Esophagus squamous epithelium (tissue), 5 donors: ENCODE measurements at places on chromosomes 12 and 14. TPM values are rescaled to one million over a fixed set of nuclear protein-coding genes. Genes with fewer than 3 reads are reported as not detected.

Gene SLC2A14
- not detected for total RNA-seq

Gene CEP128
- total RNA-seq, result 2.0 TPM

GRCh38 chr12:29980304-29980703, 196.6 kb upstream of the TMTC1 start:
- H3K36me3 ChIP-seq, result no peaks in the 10 kb centered on the region
- no peaks in the 10 kb centered on the region for H3K27me3 ChIP-seq
- H3K4me1 ChIP-seq, result no peaks in the 10 kb centered on the region
- DNase-seq, result no peak
- no peak overlapping the region for H3K27ac ChIP-seq

Gene STON2
- 71.6 TPM for total RNA-seq

DNA sequence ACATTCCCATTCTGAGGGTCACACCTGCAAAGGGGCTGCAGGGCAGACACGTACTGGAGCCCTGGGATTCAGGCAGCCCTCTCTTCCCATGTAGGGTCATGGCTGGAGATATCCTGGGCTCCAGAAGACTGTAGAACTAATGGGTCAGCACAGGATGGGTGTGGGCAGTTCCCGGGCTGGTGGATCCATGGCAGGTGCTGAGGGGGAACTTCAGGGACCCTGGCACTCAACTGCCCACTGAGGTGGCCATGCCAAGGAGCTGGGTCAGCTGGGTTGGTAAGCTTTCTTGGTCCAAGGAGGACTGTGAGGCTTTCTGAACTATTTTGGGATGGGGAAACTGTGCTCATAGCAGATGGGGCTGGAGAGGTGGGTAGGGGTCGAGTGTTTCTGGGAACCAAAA, 183.4 kb upstream of the RTL1 start:
- H3K4me3 ChIP-seq, result no peak overlapping the region
- H3K4me1 ChIP-seq, result no peaks in the 10 kb centered on the region
- no peak for DNase-seq
- no peak overlapping the region for H3K27ac ChIP-seq
- no peaks in the 10 kb centered on the region for H3K36me3 ChIP-seq

Gene LRRC43
- 0.70 TPM for total RNA-seq

DNA sequence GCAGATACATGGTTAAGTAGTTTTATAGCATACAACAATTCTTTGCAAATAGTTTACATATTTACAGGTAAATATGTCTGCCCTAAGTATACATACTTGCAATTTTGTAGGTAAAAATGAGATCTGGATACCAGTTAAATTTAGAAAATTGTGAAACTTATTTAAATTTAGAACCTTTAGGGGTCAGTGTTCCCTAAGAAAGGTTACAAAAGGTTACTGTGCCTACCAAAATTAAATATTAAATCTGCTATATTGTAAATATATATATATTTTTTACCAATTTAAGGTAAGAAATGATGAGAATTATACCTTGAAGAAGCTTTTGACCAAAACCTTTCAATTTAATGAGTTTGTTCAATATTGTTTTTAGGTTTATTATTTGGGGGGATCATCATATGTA, 54.0 kb downstream of the MIPOL1 start:
- no peak overlapping the region for H3K27ac ChIP-seq
- H3K27me3 ChIP-seq, result no peaks in the 10 kb centered on the region
- no peak overlapping the region for H3K4me3 ChIP-seq
- peaks cover 10% of the 10 kb centered on the region for H3K4me1 ChIP-seq
- no peaks in the 10 kb centered on the region for H3K36me3 ChIP-seq
- DNase-seq, result no peak

GRCh38 chr14:38721822-38722431, 381.1 kb downstream of the SEC23A start:
- no peaks in the 10 kb centered on the region for H3K27me3 ChIP-seq
- no peak overlapping the region for H3K27ac ChIP-seq
- H3K4me3 ChIP-seq, result no peak overlapping the region
